ENCODE measurements at places on chromosomes 2 and 18.

DNA sequence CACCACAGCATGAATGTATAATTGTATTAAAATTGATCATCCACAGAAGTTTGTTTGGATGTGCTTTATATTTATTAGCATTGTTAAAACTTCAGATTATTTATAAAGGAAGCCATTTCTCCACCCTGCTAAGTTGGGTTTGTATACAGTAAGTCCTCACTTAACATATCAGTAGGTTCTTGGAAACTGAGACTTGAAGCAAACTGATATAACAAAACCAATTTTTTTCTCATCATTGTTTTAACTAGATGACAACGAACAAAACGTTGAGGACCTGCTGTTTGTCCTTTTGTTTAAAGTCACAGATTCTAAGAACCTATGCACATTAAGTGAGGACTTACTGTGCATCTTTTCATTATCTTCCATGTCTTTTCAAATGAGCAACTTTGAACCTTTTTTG is 17.1 kb downstream of the C2orf69 start:
- no peak overlapping the region for H3K27ac ChIP-seq
- H3K36me3 ChIP-seq, result peaks cover 23% of the 10 kb centered on the region
- no peak for DNase-seq
- H3K4me1 ChIP-seq, result peaks cover 2% of the 10 kb centered on the region
- no peaks in the 10 kb centered on the region for H3K27me3 ChIP-seq

DNA sequence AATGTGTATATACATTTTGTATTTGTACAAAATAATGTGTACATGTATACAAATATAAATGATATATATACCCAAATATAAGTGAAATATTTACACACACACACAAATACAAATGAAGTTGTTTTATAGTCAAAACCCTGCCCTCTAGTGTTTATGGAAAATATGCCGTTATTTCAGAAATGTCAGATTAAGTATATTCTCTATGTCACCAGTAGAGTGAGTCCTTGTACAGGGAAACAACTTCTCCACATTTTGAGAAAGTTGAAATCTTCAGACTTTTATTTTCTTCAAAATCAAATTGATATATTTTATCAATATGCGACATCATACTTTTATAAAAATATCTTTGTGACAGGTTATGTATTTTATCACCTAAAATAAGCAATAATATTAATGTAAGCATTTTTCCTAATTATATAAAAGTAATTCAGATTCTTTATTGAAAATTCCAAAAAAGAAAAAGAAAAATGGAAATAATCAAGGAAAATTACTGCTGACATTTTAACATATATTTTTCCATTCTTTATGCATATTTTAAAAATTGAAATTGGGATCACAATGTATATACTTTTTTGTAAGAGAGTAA is 22.4 kb downstream of the ARL6IP6 start:
- no peaks in the 10 kb centered on the region for H3K4me1 ChIP-seq
- DNase-seq, result no peak
- no peaks in the 10 kb centered on the region for H3K27me3 ChIP-seq
- no peak overlapping the region for H3K27ac ChIP-seq

- no peak for DNase-seq
- H3K4me1 ChIP-seq, result no peaks in the 10 kb centered on the region
- H3K27ac ChIP-seq, result no peak overlapping the region
- H3K36me3 ChIP-seq, result no peaks in the 10 kb centered on the region
- no peak overlapping the region for H3K4me3 ChIP-seq
- H3K27me3 ChIP-seq, result no peaks in the 10 kb centered on the region
Observed at GRCh38 chr2:1052771-1053191, 102.1 kb downstream of the SNTG2 start.

- H3K4me1 ChIP-seq, result peaks cover 30% of the 10 kb centered on the region
- no peak overlapping the region for H3K4me3 ChIP-seq
- no peak for DNase-seq
- H3K36me3 ChIP-seq, result no peaks in the 10 kb centered on the region
- H3K27me3 ChIP-seq, result no peaks in the 10 kb centered on the region
- H3K27ac ChIP-seq, result no peak overlapping the region
Observed at GRCh38 chr2:188381614-188382013, 89.9 kb downstream of the GULP1 start.

- H3K4me3 ChIP-seq, result no peak overlapping the region
- H3K27me3 ChIP-seq, result no peaks in the 10 kb centered on the region
- no peak overlapping the region for H3K27ac ChIP-seq
- DNase-seq, result no peak
Observed at GRCh38 chr2:204628926-204629712, 83.8 kb downstream of the PARD3B start.

DNA sequence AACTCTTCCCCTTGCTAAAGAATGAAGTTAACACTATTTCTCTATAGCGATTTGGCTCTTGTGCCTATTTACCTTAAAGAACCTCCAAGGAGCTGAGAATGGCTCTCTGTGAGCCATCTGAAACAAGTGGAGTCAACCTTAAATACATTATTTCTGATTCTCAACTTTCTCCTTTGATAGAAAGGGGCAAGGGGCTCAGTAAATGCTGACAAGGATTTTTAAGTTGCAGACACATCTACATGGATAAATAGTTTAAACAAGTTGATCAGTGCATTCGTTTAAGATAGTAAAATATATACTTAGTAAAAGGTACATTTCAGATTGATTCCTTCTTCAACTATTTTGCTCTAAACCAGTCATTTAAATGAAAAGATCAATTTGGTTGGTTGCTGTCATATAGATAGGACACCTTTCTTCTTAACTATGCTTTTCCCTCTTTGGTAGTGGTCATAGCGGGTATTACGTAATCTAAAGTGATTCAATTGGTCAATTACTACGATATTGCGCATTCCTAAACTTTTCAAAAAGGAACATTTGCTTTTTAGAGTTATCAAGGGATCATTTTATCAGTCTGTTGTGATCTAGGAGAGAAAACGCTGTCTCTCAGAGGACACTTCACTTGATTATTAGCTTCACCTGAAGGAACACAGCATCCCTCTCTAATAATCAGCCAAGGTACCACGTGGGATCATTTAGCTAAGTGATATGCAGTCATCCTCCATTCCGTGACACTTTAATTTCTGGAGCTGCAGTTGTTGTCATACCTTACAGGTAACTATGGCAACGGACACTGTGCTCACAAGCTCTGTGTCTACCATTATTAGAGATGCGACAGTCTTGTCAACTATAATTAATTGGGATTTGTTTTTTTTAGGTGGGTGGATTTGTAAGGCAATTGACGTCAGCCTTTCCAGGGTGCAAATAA is 50.9 kb upstream of the KCNE4 start:
- no peak overlapping the region for H3K4me3 ChIP-seq
- H3K27ac ChIP-seq, result no peak overlapping the region
- H3K36me3 ChIP-seq, result no peaks in the 10 kb centered on the region
- no peaks in the 10 kb centered on the region for H3K4me1 ChIP-seq
- H3K27me3 ChIP-seq, result no peaks in the 10 kb centered on the region

GRCh38 chr2:96202152-96202854 is 6.3 kb downstream of the STARD7 start:
- H3K27ac ChIP-seq, result no peak overlapping the region
- no peak overlapping the region for H3K4me3 ChIP-seq
- H3K4me1 ChIP-seq, result peaks cover 52% of the 10 kb centered on the region
- H3K27me3 ChIP-seq, result no peaks in the 10 kb centered on the region

DNA sequence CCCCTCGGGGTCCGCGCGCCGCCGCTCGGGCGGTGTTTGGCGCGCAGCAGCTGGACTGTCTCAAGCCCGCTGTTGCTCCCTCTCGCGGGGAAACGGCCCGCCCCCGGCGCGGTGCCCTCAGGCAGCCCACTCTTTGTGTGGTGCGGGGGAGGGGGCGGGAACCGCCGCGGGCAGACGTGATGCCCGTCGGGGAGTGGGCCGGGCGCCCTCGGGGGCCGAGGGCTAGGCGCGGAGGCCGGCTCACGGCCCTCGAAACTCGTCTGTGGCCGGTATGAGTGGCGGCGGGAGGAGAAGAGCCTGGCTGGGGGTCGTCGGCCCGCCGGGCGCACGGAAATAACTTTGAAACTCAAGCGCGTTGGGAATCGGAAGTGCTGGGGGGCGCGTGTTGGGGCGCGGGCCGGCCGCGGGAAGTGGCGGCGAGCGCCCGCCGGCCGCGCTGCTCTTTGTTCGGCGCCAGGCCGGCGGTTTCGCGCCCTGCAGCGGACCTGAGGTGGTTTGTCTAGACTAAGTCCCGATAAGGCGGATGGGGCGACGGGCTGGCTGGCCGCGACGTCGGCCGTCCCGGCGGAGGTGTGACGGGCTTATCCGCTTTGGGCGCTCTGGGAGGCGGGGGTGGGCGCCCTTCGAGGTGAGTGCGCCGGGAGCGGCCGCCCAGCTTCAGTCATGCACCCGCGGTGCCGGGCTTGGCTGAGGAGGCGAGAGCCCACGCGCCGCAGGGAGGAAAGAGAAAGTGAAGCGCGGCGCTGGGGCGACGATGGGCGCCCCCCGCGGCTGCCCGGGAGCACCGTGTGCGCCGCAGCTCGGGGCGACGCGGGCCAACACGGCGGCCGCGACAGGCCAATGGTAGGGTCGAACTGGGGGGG is 679 bp downstream of the PTMA start:
- peak overlapping the region; percentile 66 for H3K4me3 ChIP-seq
- H3K27ac ChIP-seq, result peak overlapping the region; percentile 97

- H3K4me1 ChIP-seq, result no peaks in the 10 kb centered on the region
- DNase-seq, result no peak
- no peak overlapping the region for H3K27ac ChIP-seq
- no peaks in the 10 kb centered on the region for H3K36me3 ChIP-seq
- no peaks in the 10 kb centered on the region for H3K27me3 ChIP-seq
- no peak overlapping the region for H3K4me3 ChIP-seq
Observed at GRCh38 chr2:144642131-144642530, 122.2 kb upstream of the ZEB2 start.

- H3K27me3 ChIP-seq, result no peaks in the 10 kb centered on the region
- no peaks in the 10 kb centered on the region for H3K36me3 ChIP-seq
- no peak overlapping the region for H3K4me3 ChIP-seq
- DNase-seq, result no peak
- H3K4me1 ChIP-seq, result no peaks in the 10 kb centered on the region
- H3K27ac ChIP-seq, result no peak overlapping the region
Observed at GRCh38 chr18:66729442-66730239, 125.8 kb upstream of the CDH19 start.

GRCh38 chr2:215644233-215644897 is 208.5 kb upstream of the FN1 start:
- no peaks in the 10 kb centered on the region for H3K4me1 ChIP-seq
- no peak overlapping the region for H3K27ac ChIP-seq

- H3K27me3 ChIP-seq, result peaks cover 81% of the 10 kb centered on the region
- no peak overlapping the region for H3K27ac ChIP-seq
- no peak overlapping the region for H3K4me3 ChIP-seq
- H3K36me3 ChIP-seq, result no peaks in the 10 kb centered on the region
- peaks cover 29% of the 10 kb centered on the region for H3K4me1 ChIP-seq
Observed at GRCh38 chr2:199463708-199464605, 6.2 kb upstream of the SATB2 start.

- no peak for DNase-seq
- no peaks in the 10 kb centered on the region for H3K27me3 ChIP-seq
- H3K4me3 ChIP-seq, result no peak overlapping the region
- no peak overlapping the region for H3K27ac ChIP-seq
Observed at GRCh38 chr2:156883804-156884203, 373.7 kb upstream of the GALNT5 start.

GRCh38 chr2:163368655-163369054 is 367.2 kb downstream of the FIGN start:
- no peak overlapping the region for H3K4me3 ChIP-seq
- H3K27me3 ChIP-seq, result no peaks in the 10 kb centered on the region
- no peak overlapping the region for H3K27ac ChIP-seq
- H3K36me3 ChIP-seq, result no peaks in the 10 kb centered on the region

DNA sequence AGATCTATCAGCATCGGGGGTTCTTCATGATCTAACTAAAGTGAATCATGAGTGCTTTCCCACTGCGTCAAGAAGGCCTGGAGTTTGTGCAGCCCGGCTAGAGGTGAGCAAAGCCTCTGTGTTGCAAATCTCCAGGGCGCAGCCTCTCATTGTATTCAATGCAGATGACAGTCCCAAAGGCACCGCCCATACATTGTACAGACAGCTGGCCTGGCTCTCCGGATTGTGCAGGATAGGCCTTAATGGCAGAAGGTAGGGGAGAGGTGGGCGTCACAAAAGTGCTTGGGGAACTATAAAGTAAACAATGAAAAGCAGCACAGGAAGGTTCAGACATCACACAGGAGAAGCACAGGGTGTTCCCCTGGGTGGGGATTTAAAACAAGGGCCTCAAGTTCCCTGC is 907 bp upstream of the GYPC start:
- H3K4me3 ChIP-seq, result no peak overlapping the region
- no peak for DNase-seq
- peaks cover 39% of the 10 kb centered on the region for H3K4me1 ChIP-seq
- H3K36me3 ChIP-seq, result no peaks in the 10 kb centered on the region

DNA sequence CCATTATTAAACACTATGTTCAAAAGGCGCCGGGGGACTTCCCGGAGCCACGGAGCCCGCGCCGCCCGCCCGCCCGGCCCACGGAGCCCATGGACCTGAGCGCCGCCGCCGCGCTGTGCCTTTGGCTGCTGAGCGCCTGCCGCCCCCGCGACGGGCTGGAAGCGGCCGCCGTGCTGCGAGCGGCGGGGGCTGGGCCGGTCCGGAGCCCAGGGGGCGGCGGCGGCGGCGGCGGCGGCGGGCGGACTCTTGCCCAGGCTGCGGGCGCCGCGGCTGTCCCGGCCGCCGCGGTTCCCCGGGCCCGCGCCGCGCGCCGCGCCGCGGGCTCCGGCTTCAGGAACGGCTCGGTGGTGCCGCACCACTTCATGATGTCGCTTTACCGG is 197 bp downstream of the GDF7 start:
- H3K27me3 ChIP-seq, result peaks cover 76% of the 10 kb centered on the region
- H3K27ac ChIP-seq, result no peak overlapping the region
- peaks cover 18% of the 10 kb centered on the region for H3K4me1 ChIP-seq
- DNase-seq, result no peak

DNA sequence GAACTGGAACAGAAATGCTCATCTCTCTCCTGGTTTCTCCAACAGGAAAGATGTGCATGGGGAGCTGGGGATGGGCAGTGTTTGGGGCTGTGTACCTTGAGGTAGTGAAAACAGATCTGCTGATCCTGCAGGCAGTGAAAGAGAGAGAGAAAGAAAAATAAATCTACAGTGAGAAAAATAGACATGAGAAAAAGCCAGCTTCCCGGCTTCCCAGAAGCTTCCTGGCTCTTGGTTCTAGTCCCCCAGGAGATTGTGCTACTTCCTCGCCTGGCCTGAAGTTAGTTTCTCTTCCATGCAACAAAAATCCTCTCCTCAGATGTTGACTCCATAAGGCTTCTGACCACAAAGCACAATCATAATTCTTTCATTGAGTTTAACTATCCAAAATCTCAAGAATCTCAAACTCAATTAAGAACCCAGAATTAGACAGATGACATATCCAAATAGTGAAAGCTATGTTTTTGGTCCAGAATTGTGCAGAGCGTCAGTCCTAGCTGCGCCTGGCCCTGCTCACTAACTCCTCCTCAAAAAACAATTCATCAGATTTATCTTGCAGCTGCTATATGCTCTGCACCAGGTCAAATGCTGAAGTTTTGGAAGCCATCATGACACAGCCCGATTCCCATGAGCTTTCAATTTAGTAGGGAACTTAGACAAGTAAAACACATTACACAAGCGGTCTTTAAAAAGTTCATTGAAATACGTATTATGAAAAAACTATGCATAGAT is 20.1 kb upstream of the NAB1 start:
- H3K4me3 ChIP-seq, result no peak overlapping the region
- no peaks in the 10 kb centered on the region for H3K36me3 ChIP-seq
- H3K27ac ChIP-seq, result no peak overlapping the region
- DNase-seq, result no peak
- H3K27me3 ChIP-seq, result no peaks in the 10 kb centered on the region

Data from adrenal gland (tissue), 19 donors.